Fibroblast of the conjunctiva (primary cell): ENCODE measurements at places on chromosomes 5 and 9.

GRCh38 chr9:128169925-128170324 is 9.9 kb downstream of the BBLN start:
- DNase-seq: no peak

GRCh38 chr5:54669285-54669684 is 151.7 kb downstream of the SNX18 start:
- no peak for DNase-seq

DNA sequence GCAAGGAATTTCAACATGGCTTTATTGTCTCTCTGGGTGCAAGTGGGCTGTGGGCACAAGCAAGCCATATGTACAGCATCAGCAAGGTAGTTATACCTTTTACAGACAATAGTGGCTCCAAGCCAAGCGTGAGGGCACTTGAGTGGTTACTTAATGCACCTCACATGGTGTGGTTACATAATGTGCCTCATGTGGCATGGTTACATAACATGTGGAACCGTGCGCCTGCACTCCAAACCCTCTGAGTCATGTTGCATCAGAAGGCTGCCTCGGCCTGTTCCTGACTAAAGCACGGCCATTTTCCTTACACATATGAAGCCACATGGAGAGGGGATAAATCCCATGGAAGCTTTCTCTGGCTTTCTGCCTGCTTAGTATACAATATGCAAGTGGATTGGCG is 150.9 kb downstream of the OSTF1 start:
- DNase-seq: no peak

DNA sequence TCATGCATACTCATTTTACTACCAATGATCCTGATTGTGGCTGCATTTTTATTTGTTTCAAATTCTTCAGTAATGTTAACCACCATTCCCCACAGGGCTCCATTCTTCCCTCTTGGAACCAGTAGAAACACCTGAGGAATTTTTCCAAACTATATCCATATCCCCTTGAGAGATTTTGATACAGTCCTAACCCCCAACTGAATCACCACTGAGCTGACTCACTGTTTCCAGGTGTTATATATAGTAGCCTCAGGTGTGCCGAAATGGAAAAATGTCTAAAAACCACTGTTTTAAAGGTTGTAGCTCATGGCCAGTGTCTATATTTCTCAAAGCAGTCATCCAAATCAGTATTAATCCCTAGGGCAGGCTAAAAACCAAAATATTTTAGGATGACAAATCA is 85.2 kb downstream of the MRPS27 start:
- DNase-seq: no peak

DNA sequence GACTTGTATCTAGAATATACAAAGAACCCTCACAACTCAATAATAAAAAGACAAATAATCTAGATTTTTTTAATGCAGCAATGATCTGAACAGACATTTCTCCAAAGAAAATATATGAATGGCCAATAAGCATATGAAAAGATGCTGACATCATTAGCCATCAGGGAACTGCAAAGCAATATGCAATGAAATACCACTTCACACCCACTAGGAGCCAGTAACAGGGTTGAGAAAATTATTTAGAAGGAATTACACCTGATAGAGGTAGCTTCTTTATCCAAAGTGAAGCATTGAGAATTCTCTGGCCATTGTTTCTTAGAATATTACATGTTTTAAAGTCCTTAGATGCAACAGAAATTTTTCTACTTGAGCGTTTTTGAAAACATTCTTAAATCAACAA is 316.9 kb downstream of the KCNN2 start:
- no peak for DNase-seq
